ENCODE measurements at places on chromosomes 2 and 18. TPM values are rescaled to one million over a fixed set of nuclear protein-coding genes. Genes with fewer than 3 reads are reported as not detected.

Gene TUBB8B
- not detected for total RNA-seq

Gene CCDC150
- total RNA-seq = 0.83 TPM

Gene PTPRN
- total RNA-seq = 0.12 TPM

Gene KIF1A
- total RNA-seq = 3.2 TPM

Gene UGT1A5
- not detected for total RNA-seq

All from ovary (tissue), 10 donors.